Heart left ventricle (tissue), 16 donors: ENCODE measurements at places on chromosomes 4 and X. TPM values are rescaled to one million over a fixed set of nuclear protein-coding genes. Genes with fewer than 3 reads are reported as not detected.

GRCh38 chr4:161160718-161161117 lies 1003.1 kb downstream of the FSTL5 start:
- no peaks in the 10 kb centered on the region for H3K36me3 ChIP-seq
- DNase-seq = no peak
- no peak overlapping the region for H3K4me3 ChIP-seq
- no peak overlapping the region for H3K27ac ChIP-seq
- H3K4me1 ChIP-seq = no peaks in the 10 kb centered on the region
- H3K27me3 ChIP-seq = no peaks in the 10 kb centered on the region

The TEX13D gene
- total RNA-seq = not detected

The CT45A10 gene
- not detected for total RNA-seq

GRCh38 chr4:24686866-24687692 lies 102.7 kb upstream of the DHX15 start:
- no peaks in the 10 kb centered on the region for H3K4me1 ChIP-seq
- H3K4me3 ChIP-seq = no peak overlapping the region
- H3K27ac ChIP-seq = no peak overlapping the region

- H3K27me3 ChIP-seq = no peaks in the 10 kb centered on the region
- no peak overlapping the region for H3K4me3 ChIP-seq
- no peaks in the 10 kb centered on the region for H3K36me3 ChIP-seq
- DNase-seq = no peak
Measured at GRCh38 chr4:183348136-183348535, 25.9 kb upstream of the CLDN24 start.

GRCh38 chrX:122046815-122047214 lies 999.4 kb downstream of the GLUD2 start:
- no peaks in the 10 kb centered on the region for H3K4me1 ChIP-seq
- no peak overlapping the region for H3K4me3 ChIP-seq
- DNase-seq = no peak

DNA sequence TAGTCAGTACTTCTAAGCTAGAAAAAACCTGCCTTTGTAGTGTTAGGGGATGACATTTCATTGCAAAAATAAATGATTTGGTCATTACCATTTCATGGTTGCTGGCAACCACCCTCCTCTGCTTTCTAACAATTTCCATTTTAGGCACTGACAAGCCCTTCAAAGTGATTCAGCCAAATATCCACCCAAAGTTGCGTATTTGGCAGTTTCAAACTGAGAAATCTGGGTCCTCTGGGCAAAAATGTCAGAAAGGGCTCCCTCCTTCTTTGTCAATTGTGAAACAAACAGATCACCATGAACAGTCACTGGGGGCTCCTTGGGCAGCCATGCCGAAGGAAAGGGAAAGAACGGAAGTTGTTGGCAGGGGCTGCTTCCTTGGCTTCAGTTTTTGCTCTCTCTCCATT lies 33.0 kb downstream of the PLAC1 start:
- no peaks in the 10 kb centered on the region for H3K36me3 ChIP-seq
- H3K4me1 ChIP-seq = no peaks in the 10 kb centered on the region
- peaks cover 12% of the 10 kb centered on the region for H3K27me3 ChIP-seq

The TMEM184C gene
- total RNA-seq = 28.8 TPM

DNA sequence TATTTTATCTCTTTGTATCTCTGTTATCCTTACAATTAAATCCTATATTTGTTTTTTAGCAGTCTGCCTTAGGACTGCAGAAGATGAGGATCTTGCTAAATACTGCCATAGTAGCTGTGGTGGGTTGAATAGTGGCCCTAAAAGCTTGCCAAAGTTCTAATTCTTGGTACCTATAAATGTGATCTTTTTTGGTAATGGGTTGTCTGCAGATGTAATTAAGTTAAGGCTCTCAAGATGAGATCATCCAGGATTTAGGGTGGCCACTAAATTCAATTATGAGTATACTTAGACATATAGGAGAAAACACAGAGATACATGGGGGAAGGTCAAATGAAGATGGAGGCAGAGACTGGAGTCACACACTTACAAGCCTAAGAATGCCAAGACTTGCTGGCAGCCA lies 1753.7 kb downstream of the RPA4 start:
- no peaks in the 10 kb centered on the region for H3K36me3 ChIP-seq
- no peaks in the 10 kb centered on the region for H3K27me3 ChIP-seq
- H3K27ac ChIP-seq = no peak overlapping the region
- DNase-seq = no peak
